ENCODE measurements at places on chromosomes 2 and 18. TPM values are rescaled to one million over a fixed set of nuclear protein-coding genes. Genes with fewer than 3 reads are reported as not detected.

GRCh38 chr2:157329524-157329923, 3.9 kb upstream of the ERMN start:
- peak; percentile 36 for DNase-seq

The FBXO48 gene
- 1.7 TPM for total RNA-seq

DNA sequence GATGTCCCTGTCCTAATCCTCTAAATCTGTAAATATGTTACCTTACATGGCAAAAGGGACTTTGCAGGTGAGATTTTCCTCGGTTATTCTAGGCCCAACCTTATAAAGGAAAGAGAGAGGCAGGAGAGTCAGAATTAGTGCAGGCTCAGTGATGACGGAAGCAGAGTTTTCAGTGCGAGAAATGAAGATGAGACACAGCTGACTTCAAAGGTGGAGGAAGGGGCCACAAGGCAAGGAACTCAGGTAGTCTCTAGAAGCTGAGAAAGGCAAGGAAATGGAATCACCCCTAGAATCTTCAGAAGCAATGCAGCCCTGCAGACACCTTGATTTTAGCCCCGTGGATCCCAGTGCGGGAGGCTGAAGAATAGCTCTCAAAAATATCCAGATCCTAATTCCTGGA, 7.2 kb upstream of the LCLAT1 start:
- DNase-seq = no peak

The SOX11 gene
- total RNA-seq = 0.03 TPM

- DNase-seq = peak; percentile 81
These were observed 208.7 kb downstream of the ICOS start for GRCh38 chr2:204145263-204145751.

DNA sequence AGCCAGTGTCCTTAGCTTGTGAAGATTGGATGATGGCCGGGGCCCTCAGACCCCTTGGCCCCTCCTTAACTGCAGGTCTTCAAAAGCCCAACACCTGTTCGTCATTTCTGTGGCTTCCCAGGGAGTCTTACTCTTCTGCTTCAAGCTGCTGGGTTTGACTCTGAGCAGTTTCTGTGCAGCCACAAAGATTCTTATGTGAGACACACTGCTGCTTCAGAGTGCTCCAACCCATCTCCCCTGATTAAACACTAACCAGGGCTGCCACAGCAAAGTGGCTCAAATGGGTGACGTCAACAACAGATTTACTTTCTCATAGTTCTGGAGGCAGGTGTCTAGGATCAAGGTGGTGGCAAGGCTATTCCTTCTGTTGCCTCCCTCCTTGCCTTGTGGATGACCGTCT, 40.8 kb downstream of the TSN start:
- no peak for DNase-seq

The FAM117B gene
- total RNA-seq = 14.4 TPM

GRCh38 chr2:136534811-136535210, 230.5 kb upstream of the THSD7B start:
- no peak for DNase-seq

GRCh38 chr18:58177004-58177717, 133.1 kb downstream of the NEDD4L start:
- DNase-seq = peak; percentile 71

GRCh38 chr2:42289222-42289621, 71.8 kb downstream of the COX7A2L start:
- no peak for DNase-seq

DNA sequence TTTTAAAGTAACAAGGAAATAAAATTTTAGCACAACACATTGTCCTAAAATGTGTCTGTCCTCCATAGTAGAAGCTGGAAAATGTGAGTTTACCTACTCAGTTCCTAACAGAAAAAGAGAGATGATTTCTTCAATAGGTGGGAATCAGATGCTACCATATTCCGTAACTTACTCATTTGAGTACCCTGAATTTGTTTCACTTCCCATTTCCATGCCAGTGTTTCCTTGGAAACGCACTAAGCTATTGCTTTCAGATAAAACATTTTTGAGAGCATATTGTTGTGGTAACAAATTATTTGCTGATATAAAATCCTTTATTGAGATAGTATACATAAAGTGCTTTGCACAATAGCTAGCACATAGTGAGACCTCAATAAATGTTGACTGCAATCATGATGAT, 137.5 kb upstream of the BARD1 start:
- no peak for DNase-seq

The MC4R gene
- total RNA-seq = not detected

The NMUR1 gene
- 1.1 TPM for total RNA-seq

DNA sequence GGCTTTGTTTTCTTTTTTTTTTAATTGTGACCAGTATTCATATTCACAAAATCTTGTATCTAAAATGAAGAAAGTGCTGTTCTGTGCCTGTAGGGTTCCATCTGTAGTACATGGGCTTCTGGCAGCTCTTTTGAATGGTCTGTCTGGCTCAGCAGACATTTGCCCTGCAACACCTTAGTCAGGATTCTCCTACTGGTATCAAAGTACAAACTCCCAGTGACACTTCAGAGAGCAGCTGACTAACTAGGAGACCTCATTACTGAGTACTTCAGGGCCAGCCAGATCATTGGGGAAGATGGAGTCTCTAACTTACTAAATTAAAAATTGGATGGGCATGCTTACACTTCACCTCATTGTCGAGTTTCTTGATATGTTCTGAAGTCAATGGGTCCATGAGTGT, 39.7 kb downstream of the GRHL1 start:
- DNase-seq = no peak

- no peak for DNase-seq
These were observed 139.1 kb upstream of the FHL2 start for GRCh38 chr2:105537920-105538319.

DNA sequence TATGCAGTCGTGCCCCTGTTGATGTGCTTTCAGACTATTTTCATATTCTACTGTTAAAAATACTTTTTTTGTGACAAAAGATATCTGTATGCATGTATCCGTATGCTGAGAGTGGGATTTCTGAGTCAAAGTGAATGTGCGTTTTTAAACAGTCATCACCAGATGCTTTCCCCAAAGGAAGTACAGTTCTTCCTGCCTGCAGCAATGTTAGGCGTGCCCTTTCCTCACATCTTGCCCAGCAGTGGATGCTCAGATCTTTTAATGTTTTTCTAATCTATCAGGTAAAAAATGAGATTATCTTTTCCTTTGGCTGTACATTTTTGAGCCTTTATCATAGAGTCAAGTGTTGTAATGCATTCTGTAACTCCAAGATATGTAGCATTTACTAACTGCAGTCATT, 111.7 kb downstream of the PTPRM start:
- DNase-seq = no peak

The TDRD15 gene
- not detected for total RNA-seq

- DNase-seq = no peak
These were observed 39.8 kb downstream of the RBM45 start for GRCh38 chr2:178152033-178152432.

All from mucosa of gallbladder (tissue), 1 donor.